ENCODE measurements at places on chromosomes 1 and 21. TPM values are rescaled to one million over a fixed set of nuclear protein-coding genes. Genes with fewer than 3 reads are reported as not detected.

GRCh38 chr1:168223681-168224540 is 1.9 kb upstream of the SFT2D2 start:
- DNase-seq: no peak

The TCP10L gene
- 1.8 TPM for polyA plus RNA-seq

DNA sequence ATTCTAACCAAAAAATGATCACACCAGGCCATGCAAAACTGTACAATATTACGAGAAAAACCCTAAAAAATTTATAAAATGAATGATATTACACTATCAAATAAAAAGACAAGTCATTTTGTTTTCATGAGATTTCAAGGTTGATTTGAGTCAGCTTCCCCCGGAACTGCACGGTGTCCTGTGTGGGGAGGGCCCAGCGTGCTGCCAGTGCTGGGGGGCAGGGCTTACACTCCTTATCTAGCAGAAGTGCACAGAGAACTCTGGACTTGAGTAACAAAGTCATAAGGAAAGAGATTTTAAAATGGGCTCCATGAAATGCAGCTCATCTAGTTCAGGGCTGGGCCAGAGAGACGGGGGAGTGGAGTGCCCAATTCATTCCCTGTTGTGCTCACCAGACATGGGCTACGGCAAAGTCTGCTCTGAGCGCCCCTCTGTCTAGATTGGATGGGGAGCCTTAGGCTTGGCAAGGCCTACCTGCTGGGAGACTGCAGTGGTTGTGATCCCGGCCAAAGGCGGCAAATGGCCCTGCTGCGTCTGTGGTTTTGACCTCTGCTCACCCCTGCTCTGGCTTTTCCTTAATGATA is 50.1 kb downstream of the COQ8A start:
- DNase-seq: no peak

DNA sequence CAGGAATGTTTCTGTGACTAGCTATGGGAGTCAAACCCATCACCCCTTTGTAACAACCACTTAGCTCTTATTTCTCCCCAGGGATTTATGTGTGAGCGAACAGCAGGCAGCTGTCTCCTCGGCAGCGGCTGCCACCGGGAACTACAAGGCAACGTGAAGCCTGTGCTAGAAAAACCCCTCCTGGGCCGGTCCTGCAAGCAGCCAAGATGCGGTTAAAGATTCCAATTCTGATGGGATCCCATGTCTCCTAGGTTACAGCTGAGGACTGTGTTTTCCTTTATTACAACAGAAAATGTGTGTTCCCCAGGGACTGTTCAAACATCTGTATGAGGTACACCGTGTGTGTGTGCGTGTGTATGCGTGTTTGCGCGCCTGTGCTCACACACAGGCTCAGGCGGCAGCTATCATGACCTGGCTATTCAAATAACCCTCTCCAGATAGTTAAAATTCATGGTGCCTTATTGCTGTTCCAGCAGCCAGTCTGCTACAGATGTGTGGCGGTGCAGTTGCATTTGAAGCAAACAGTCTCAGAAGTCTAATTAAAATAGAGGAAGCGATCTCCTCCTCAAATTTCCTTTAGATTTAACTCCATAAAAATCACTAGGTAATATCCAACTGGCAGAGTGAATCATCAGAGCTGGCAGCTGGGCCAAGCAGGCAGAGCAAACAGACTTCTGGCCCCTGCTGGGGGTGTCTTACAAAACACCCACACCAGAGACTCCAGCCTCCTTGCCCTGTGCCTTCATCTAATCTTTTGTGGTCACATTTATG is 68.0 kb downstream of the LMX1A start:
- peak; percentile 14 for DNase-seq

The OR2L2 gene
- 0.10 TPM for polyA plus RNA-seq

DNA sequence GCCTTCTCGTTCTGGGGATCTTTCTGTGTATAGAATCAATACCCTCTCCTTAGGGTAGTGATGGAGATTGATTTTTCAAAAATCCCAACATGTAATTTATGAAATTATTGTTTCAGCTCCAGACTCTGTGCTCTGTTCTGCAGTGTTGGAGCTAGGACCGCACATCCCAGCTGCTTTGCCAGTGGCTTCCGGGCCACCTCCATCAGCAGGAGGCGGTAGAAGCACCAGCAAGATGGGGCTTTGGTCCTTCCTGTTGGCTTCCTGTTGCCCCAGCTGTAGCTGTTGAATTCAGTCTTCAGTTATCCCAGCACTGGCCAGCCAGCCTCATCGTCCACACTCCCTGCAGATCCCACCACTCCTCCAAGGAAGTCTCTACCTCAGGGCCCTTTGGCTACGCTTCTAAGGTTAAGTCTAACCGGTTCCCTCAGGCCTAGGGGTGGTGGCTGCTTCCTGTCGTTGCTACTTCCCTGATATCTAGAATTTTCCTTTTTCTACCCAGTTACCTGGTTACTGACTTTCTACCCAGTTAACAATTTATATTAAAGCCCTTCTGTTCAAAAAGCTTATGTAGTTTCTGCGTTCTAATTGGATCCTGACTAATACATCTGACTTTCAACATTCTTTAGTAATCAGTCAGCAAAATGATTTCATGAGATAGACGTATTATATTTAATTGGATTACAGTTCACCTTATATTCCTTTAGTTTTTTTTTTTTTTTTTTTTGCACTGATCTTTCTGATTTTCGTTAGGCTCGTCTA is 24.6 kb downstream of the GALNT2 start:
- no peak for DNase-seq

The SLFNL1 gene
- 0.58 TPM for polyA plus RNA-seq

All from renal pelvis (tissue), 12 donors.